ENCODE measurements at places on chromosomes 7 and 10.

GRCh38 chr7:74027683-74028320 lies at the start of gene ELN:
Gene ELN (plus strand): TSS chr7:74028173. CDS start chr7:74028188, 15 bp downstream.
- peak; percentile 70 for DNase-seq

DNA sequence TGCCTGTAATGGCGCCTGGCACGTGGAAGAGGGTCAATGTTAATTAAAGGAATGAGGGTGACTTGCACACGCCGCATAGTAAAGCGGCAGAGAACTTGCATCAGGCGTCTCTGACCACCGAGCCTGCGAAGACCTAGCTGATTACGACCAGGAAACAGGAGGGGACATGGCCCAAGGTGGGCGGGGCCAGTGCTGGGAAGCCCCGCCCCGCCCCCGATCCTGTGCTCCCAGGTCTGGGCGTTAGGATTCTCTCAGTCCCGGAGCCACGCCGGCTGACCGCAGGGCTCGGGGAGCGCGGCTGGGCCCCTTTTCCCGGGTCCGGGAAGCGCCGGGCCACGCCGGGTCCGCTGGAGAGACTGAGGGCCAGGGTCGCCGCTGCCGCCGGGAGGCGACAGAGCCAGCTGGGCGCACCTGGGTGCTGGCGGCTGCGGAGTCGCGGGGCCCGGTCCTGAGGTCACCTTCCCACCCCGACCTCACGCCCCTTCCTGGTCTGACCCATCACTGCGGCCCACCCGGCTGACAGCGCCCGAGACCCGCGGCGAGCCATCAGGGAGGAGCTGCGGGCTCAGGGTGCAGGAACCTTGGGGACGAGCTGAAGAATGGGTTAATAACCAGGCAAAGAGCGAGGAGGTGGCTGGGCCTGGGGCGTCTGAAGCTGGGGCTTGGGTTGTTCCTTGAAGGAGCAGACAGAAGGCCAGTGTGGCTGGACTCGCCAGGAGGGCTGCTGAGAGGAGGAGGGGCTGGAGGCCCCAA lies 23.0 kb upstream of the GRID1 start:
- peak; percentile 40 for DNase-seq

DNA sequence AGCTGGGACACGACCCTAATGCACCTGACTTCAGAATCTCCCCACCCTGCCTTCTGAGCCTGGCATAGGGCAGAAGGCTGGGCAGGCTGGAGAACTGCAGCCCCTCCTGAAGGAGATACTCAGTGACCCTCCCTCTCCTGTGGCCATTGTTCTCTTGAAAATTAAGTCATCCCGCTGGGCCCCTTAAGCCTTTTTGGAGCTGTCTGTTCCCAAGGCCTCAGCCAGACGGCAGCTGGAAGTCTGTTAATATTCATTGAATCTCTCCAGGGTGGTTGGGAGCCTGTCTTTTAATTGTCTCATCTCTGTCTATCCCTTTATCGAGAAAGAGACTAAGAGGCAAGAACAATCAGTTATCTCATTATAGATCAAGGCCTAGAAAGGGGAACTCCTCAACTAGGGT lies 118.1 kb upstream of the PCBD1 start:
- no peak for DNase-seq

DNA sequence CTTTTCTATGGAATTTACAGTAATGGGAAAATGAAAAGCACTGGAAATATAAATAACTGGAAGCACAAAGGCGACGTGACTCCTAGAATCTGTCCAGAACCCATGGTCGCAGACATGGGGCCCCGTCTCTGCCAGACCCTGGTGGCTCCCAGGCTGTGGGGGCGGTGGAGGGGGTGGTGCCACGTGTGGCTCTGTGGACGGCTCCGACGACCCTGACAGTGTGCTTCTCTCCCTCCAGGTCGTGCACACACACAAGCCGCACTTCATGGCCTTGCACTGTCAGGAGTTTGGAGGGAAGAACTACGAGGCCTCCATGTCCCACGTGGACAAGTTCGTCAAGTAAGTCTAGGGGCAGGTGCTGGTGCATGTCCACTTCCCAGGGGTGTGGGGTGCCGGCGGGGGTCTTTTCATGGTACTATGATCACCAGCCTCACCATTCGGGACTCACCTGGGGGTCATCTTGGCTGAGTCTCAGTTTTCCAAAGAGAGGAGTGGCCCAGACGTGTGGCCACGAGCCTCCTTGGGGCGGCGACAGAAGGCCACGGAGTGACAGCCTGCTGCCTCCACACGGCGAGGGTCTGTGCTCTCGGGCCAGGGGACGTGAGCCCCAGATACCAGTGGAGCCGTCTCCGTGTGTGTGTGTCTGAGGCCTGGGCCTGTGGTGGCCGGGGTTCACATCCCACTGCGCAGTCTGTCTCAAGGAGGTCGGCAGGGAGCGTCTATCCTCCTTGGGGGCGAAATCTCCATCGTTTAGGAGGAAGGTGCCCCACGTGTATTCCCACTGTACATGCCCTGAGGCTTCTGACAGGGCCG lies 108.2 kb downstream of the INPP5A start:
- DNase-seq = peak; percentile 16

DNA sequence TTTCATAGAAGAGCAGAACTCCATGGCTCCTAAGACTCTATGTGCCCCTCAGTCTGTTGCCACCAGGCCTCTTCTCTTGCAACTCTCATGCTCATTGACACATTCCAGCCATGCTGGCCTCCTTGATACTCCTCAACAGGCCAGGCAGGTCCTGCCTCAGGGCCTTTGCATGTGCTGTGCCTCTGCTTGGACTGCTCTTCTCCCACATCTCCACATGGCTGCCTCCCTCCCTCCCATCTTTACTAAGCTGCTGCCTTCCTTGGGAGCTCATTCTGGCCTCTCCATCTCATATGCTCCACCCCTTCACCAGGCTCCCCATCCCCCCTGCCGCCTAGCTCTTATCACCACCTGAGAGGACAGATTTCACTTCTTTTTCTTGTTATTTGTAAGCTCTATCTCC lies 103.8 kb upstream of the GPR26 start:
- DNase-seq = no peak

GRCh38 chr7:157936976-157937375 lies 600.2 kb downstream of the DNAJB6 start:
- no peak for DNase-seq

GRCh38 chr7:31122649-31123058 lies 70.5 kb downstream of the ADCYAP1R1 start:
- peak; percentile 73 for DNase-seq

DNA sequence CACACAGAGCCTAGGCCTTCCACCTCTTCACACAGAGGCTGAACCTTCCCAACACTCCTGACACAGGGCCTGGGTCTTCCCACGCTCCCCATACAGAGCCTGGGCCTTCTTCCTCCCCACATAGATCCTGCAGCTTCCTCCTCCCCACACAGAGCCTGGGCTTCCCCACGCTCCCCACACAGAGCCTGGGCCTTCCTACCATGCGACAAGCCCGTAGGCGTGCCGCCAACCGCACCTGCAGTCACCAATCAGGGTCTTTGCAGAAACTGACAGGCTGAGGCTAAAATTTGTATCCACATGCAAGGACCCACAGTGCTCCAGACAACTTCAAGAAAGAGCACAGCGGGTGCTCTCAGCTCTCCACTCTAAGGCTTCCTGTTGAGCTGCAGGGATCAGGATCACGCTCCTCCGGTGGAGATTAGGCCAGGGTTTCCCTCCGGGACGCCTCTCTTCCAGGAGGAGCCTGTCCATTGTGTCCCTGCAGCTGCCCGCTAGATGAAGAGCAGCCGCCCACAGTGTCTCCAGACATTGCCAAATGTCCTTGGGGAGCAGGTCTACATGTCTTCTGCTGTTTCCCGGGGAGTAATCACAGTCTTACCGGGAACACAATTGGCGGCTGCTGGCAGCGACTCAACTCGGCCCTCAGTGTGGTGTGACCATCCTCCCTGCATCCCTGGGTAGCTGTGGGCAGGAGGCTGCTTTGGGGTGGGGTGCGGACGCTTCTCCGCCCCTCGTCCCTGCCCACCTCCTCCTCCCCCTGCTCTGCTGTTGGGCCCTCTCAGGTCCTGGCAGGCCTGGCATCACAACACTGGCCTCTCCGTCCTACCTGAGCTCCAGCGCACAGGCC lies 9.7 kb downstream of the CFAP46 start:
- DNase-seq = no peak

- no peak for DNase-seq
Measured at GRCh38 chr10:123140164-123140982, 4.6 kb downstream of the HMX3 start.

DNA sequence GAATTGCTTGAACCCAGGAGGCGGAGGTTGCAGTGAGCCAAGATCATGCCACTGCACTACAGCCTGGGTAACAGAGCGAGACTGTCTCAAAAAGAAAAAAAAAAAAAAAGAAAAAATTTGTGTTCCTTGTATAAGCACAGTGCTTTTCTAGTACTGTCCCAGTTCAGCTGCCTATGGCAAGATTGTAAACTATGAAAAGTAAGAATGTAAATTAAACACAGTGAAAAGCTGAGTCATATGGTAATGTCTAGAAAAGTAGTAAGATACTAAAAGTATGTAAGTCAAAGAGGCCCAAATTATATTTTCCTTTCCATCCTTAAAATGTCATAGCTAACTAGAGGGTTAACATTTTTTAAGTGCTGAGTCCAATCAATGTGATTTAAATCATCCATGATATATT lies 42.8 kb downstream of the RBM20 start:
- no peak for DNase-seq

GRCh38 chr7:75687246-75688088 lies 51.3 kb downstream of the HIP1 start:
- DNase-seq = no peak

- no peak for DNase-seq
Measured at GRCh38 chr10:95297402-95297801, 6.6 kb upstream of the PDLIM1 start.

- no peak for DNase-seq
Measured at GRCh38 chr7:79691074-79691473, 237.6 kb upstream of the MAGI2 start.

- peak; percentile 68 for DNase-seq
Measured at GRCh38 chr7:74290981-74291441, 1.8 kb downstream of the CLIP2 start.

DNA sequence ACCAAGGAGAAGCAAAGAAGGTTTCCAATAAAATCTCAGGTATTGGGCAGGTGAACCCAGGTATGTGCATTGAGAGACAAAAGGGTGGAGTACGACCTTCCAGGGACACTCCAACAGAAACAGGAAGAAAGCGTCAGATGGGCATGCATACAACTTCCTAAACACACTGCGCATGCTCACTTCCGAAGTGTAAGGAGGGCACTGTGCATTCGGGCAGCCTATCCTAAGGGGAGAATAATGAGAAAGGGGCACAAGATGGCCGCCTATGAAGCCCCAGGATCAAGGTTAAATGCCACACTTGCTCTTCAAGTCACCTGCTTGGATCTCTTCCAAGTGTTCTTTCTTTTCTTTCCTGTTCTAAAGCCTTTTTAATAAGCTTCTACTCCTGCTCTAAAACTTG lies 39.4 kb upstream of the PRSS1 start:
- DNase-seq = no peak

DNA sequence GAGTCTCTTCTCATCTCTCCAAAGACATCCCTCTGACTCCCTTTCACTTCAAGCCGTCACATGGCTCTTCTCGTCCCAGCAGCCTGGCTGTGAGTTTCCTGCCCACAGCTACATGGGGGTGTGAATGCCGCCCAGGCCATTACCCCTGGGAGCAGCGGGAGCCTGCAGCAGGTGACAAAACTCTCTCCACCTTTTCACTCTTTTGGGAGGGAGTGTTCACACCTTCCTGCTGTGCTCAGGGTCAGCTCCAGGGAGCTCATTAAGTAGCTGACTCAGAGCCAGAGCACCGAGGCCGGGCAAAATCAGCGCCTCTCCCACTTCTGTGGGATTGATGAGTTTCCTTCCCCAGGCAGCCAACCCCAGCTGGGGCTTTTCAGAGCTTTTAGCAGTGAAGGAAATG lies 271.3 kb downstream of the TYW1 start:
- DNase-seq = peak; percentile 5

DNA sequence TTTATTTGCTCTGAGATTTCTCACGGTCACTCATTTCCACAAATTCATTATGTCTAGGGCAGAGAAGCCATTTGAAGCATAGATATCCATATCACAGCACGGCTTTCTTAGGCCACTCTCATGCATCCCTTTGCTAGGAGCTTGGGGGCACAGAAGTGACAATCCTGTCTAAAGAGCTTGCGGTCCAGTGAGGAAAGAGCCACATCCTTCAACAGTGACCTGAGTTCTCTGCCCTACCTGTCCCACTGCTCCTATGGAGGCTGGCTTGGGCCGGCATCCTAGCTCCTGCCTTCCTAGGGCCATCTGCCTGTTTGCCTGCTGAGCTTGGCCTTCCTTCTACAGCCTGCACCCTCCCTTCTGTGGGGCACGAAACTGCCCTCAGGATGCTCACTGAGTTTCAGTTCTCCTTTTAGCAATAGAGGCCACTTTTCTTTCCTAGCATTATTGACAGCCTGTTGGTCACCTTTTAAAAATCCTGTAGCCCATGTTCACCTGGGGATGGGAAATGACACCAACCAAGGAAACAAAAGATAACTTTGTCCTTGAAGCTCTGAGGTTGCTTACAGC lies 212.1 kb upstream of the GRB10 start:
- no peak for DNase-seq

GRCh38 chr7:112080441-112080840 lies 125.8 kb downstream of the DOCK4 start:
- DNase-seq = no peak

GRCh38 chr10:122342293-122343134 lies 32.0 kb upstream of the PLEKHA1 start:
- DNase-seq = peak; percentile 51

DNA sequence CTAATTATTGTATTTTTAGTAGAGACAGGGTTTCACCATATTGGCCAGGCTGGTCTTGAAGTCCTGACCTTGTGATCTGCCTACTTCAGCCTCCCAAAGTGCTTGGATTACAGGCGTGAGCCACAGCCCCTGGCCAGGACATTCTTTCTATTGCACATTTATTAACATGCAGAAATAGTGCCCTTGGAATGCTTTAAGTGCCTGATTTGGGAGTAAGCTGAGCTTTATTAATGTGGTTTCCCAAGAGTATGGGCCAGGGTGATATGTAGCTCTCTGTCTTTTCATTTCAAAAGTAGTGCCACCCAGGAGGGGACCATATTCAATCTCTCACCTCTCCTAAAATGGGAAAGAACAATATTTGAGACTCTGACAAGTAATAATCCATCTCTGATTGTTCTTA lies 970.7 kb downstream of the KCNMA1 start:
- no peak for DNase-seq

- DNase-seq = no peak
Measured at GRCh38 chr7:27961255-27961654, 219.3 kb downstream of the JAZF1 start.

DNA sequence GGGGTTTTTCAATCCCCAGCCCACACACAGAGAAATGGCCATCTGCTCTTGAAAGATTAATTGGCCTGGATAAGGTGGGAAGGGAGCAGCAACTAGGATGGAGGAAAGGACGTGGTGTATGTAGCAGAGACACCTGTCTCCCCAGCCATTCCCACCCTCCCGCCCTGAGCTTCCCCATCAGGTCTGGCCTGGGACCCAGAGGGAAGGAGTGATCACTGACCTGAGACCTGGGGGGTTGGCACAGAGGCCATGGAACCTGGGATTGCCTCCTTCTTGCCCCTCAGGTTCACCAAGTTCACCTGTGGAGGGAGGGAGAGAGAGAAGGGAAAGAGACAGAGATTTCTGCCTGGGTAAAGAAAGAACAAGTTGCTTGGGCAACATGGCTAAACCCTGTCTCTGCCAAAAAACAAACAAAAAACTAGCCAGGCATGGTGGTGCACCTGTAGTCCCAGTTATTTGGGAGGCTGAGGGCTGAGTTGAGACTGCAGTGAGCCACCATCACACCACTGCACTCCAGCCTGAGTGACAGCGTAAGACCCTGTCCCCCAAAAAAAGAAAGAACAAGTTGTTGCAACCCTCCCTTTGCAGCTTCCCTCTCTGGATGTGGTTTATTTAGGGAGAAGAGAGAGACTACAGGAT lies 11.3 kb upstream of the TRPV6 start:
- DNase-seq = no peak
